RPMI7951 (cell line): ENCODE measurements at places on chromosomes 6 and 20. TPM values are rescaled to one million over a fixed set of nuclear protein-coding genes. Genes with fewer than 3 reads are reported as not detected.

Gene BEND3
- total RNA-seq, result 0.98 and 1.1 TPM in 2 replicates

Gene POLH
- 33.6 and 38.0 TPM in 2 replicates for total RNA-seq

Gene RIPPLY2
- total RNA-seq, result not detected in 2 replicates

Gene STK4
- 26.2 and 26.7 TPM in 2 replicates for total RNA-seq

Gene IMPG1
- not detected in 2 replicates for total RNA-seq

Gene MICB
- total RNA-seq, result 31.0 and 34.4 TPM in 2 replicates

Gene AKAP12
- 37.3 and 38.9 TPM in 2 replicates for total RNA-seq

Gene NDUFAF5
- 34.1 and 35.0 TPM in 2 replicates for total RNA-seq

Gene NRN1
- total RNA-seq, result 26.8 and 32.8 TPM in 2 replicates

Gene DNAAF9
- total RNA-seq, result 11.5 and 12.0 TPM in 2 replicates

Gene GPR31
- total RNA-seq, result not detected in 2 replicates

Gene CCNC
- total RNA-seq, result 135 and 138 TPM in 2 replicates
